Activated CD4-positive, alpha-beta T cell treated with anti-CD3 and anti-CD28 coated beads, Interleukin-10, Interleukin-2, amounts not matched to agents 100 ng/mL and 50 ng/mL, durations not matched to agents 16 hours and 8 hours (primary cell): ENCODE measurements at places on chromosomes 13 and 19.

- DNase-seq, result no peak
These were observed 489.5 kb upstream of the SPRY2 start for GRCh38 chr13:80830431-80830830.

- no peak for DNase-seq
These were observed 977.6 kb downstream of the SLITRK5 start for GRCh38 chr13:88648598-88649373.

DNA sequence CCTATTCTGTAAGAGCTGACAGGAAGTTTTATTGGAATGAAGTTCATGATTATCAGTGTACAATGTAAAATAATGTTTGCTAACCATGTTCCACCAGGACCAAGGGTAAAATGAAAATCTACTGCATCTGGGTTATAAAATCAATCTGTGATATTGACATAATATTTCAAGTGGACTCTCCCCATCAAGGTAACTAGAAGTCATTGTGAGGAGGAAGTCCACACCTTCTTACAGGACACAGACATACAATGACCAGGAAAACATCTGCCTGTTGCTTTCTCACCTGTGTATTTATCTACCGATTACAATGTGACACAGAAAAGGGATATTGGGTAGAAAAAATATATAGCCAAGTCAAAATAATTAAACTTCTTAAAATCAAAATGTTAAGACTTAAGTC lies 140.7 kb upstream of the RFC3 start:
- DNase-seq, result no peak

GRCh38 chr19:5881543-5882299 lies 11.4 kb upstream of the FUT5 start:
- DNase-seq, result no peak

DNA sequence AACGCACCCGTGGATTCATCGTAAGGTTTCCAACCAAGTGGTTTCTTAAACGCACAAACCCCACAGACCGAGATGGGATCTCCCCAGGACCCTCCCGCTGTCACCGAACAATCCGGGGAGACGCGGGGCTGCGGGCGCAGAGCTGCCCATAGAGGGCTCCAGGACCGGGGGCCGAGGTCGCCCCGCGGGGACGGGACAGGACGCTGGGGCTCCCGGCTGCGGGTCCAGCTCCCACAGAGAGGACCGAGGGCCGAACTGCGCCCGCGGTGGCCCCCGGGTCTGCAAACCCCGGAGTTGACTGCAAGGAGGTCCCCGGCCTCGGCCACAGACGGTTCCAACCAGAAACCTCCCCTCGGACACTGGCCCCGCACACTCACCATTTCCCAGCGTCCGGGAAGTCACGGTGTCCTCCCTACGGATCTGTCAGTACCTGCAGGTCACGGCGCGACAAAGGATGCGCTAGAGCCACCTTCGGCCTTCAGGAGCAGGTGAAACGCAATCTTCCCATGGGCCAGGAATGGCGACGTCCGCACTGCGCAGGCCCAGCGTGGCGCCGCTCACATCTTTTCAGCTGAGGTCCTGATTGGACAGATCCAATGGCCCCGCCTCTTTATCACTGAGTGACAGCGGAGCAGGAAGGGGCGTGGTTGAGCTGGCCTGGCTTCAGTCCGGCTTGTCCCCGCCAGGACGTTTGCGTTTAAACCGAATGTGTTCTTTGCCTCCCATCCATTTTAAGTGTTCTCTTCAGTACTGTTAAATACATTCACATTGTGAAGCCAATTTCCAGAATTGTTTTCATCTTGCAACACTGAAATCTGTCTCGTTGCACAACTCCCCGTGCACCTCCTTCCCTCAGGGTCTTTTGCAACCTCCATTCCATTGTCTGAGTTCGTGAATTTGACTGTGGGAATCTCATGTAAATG lies at the start of gene ZNF14:
Gene ZNF14 (minus strand): TSS at position 534 of the 923 bp plus-strand sequence. CDS start 154 bp downstream, at position 380.
- peak; percentile 95 for DNase-seq

- DNase-seq, result no peak
These were observed 882.0 kb upstream of the SLITRK6 start for GRCh38 chr13:86681223-86681622.

DNA sequence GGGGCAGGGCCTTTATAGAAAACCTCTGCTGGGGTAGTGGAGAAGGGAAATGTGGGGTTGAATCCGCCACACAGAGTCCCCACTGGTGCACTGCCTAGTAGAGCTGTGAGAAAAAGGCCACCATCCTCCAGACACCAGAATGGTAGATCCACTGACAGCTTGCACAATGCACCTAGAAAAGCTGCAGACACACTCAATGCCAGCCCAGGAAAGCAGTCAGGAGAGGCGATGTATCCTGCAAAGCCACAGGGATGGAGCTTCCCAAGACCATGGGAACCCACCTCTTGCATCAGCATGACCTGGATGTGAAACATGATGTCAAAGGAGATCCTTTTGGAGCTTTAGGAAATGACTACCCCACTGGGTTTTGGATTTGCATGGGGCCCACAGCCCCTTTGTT lies 958.0 kb upstream of the MIR17HG start:
- no peak for DNase-seq

DNA sequence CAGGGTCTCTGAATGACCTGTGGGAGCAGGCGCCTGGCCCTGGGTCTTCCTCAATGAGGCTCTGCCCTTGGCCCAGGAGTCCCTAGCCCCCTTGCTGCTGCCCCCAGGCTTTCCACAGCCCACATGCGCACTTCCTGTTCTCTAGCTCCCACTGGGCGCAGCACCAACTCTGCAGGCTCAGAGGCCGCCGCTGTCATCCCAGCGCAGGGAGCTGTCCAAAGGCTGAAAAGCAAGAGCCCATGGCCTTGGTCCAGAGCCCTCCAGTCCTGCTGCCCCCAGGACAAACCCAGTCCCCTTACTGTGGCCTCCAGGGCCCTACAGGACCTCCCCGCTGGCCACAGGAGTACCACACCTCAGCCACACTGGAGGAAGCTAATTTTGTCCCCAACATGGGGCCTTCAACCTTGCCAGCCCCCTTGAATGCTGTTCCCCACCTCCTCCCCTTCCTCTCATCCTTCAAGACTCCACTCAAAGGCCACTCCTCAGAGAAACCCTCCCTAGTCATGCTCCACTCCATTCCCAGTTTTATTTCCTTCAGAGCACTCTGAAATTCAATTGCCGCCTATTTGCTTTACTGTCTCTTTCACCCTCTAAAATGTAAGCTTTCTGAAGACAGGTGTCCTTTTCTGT lies 8.0 kb upstream of the POU2F2 start:
- no peak for DNase-seq

DNA sequence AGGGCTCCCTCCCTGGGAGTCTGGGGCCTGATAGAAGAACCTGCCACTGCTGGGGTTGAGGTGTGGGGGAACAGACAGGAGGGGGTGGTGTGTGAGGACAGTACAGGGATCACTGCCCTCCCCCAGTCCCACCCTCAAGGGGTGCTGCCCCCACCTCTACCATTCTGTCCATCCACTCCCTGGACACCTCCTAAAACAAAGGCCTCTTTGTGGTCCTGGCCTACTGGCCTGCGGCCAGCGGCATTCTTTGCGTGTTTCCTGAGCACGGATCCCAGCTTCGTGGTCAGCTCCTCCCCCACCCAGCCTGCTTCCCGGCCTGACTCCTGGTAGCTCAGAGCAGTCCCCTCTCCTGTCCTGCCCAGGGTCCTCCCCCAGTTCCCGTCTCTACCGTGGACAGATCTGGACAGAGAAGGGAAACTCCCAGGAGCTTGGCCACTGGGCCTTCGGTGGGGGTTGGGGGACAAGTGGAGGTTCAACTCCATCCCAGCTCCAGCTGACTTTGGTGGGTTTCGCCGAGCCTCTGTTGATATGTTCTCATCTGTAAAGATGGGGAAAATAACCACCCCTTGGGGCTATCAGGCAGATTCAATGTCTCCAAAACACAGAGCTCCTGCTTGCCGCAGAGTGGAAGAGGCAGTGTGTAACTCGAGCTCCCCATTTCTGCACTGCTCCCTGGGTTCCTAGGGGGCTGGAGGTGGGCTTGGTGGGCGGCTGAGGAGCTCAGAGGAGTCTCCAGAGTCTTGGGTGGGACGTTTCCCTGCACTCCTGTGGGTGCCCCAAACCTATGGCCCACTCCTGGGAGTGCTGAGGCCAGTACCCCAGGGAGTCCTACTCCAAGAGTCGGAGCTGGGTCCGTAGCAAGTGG lies 48.7 kb downstream of the LYL1 start:
- DNase-seq, result no peak

DNA sequence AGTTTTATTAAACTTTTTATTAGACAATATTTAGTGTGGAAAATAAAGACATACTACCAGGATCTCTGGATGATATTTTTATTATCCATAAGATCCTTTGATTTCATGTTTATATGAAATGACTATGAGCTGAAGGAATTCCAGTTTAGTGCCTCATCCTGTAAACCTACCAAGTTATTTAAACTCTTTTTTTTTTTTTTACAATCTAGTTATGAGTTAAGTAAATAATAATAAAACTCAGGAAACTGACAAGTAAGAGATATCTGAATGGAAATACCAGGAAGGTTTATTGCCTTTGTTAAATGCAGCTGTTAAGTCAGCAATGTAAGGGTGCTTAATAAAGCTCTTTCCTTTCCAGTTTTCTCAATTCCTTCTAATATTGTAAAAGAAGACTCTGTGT lies 53.9 kb downstream of the RXFP2 start:
- no peak for DNase-seq

DNA sequence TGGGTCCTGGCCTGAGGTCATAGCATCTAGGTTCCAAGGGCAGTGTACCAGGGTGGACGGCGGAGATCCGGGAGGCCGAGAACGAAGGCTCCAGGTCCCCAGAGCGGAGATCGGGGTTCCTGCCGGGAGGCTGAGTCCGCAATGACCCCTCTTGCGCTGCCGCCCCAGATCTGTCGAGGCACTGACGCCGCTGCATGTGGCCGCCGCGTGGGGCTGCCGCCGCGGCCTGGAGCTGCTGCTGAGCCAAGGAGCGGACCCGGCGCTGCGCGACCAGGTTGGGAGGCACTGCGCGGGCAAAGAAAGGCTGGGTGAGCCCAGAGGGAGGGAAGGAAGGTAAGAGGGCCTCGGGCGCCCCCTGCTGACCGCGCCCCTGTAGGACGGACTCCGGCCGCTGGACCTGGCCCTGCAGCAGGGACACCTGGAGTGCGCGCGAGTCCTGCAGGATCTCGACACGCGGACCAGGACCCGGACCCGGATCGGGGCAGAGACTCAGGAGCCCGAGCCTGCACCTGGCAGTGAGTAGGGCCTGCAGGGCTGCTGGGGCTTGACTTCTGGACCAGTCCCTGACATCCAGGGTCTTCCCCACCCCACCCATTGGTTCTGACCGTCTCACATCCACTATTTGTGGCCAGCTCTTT lies 906 bp downstream of the ANKLE1 start:
- DNase-seq, result peak; percentile 86

DNA sequence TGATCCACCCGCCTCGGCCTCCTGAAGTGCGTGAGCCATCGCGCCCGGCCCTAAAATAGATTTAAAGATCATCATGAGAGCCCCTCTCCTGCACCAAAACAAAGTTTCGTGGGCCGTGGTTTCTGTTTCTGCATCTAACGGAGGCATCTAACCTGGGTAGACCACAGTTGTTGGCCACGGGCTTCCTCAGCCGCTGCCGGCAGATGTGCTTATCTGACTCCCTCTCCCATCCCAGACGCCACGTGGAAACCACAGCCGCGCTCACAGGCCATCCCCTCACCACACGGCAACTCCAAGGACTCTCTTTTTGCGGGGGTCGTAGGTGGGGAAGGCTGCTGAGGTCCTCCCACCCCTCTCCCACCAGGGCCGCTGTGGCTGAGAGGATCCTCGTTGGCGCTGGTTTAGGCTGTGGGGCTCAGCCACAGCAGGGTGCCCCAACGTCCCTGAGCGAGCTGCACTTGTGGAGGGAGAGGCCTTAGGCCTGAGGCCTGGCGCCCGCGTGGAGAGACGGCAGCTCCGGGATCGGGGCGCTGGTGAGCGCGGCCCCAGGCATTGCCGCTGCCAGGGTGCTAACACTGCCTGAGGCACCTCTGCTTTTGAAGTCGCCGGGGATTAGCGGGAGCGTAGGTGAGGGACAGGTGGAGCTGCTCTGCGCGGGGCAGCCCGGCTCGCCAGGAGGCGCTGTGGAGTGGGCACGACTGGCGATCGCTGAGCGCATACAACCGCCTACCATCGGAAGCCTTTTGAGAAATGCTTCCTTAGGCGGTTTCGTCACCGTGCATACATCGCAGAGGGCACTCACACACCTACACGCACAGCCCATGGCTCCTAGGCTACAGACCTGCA lies 8.9 kb downstream of the ZSCAN1 start:
- no peak for DNase-seq

- no peak for DNase-seq
These were observed 3.8 kb upstream of the CASP14 start for GRCh38 chr19:15045506-15045905.

- DNase-seq, result no peak
These were observed 1.3 kb downstream of the GNG8 start for GRCh38 chr19:46634656-46635218.

DNA sequence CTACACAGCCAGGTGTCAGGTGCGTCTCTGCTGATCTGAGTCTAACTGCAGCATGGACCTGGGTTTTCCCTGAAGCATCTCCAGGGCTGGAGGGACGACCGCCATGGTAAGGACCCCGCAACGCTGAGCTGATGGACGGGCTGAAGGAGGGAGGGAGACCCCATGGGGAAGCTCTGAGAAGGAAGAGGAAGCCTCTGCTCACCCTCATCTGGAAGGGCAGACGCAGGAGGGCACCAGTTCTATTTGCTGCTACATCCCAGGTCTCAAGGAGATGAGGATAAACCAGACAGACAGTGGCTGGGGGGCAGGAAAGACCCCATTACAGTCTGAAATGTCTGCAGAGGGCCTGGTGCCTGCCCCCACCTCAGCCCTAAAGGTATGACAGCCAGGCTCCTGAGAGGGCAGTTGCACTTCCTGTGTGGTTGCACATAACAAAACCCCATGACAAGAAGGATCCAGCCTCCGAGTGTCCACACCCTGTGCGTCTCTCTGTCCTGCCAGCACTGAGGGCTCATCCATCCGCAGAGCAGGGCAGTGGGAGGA lies at the start of gene LILRA2:
Gene LILRA2 (plus strand): TSS at position 461 of the 543 bp plus-strand sequence. CDS start 89 bp downstream, outside the sequence.
- no peak for DNase-seq

- DNase-seq, result peak; percentile 79
These were observed 22.8 kb upstream of the SIGLEC11 start for GRCh38 chr19:49983645-49984229.

DNA sequence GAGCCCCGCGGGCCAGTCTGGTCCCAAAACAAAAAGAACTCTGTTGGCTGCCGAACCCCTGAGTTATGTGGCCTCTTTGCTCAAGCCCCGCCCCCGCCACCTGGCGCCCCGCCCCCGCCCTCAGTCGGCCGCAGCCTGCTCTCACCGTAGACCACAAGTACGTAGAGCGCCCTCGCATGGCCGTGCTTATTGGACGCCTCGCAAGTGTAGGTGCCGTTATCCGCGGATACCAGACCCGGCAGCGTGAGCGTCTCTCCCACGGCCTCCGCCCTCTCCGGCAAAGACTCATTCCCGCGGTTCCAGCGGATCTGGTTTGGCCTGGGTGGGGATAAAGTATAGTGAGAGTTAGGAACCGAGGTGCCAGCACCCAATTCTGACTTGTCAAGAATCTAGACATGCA lies 5.5 kb upstream of the ZNF428 start:
- DNase-seq, result peak; percentile 90

- DNase-seq, result peak; percentile 12
These were observed 2.1 kb downstream of the EFNB2 start for GRCh38 chr13:106533101-106533942.
